Uterus (tissue), 4 donors: ENCODE measurements at places on chromosomes 12 and 14. TPM values are rescaled to one million over a fixed set of nuclear protein-coding genes. Genes with fewer than 3 reads are reported as not detected.

DNA sequence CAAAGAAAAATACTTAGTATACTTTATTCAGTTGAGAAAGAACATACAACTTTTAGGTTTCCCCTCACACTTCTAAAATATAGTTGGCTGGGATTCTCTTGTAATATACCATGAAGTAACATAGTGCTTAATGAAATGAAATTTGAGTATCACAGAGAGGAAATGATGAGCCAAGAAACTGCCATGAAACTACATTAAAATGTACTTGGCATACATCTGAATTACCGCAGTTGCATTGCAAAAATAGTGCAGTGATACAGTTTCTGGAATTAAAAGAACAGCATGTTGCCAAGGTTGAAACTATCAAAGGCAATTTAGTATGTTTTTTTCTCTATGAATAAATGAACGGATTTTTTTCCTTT, 389.2 kb downstream of the TMEM117 start:
- no peaks in the 10 kb centered on the region for H3K4me1 ChIP-seq
- H3K36me3 ChIP-seq = no peaks in the 10 kb centered on the region
- no peak overlapping the region for H3K27ac ChIP-seq
- DNase-seq = no peak
- no peak overlapping the region for H3K4me3 ChIP-seq

The OLR1 gene
- not detected for total RNA-seq

The TTC6 gene
- total RNA-seq = not detected

The KRT83 gene
- not detected for total RNA-seq

DNA sequence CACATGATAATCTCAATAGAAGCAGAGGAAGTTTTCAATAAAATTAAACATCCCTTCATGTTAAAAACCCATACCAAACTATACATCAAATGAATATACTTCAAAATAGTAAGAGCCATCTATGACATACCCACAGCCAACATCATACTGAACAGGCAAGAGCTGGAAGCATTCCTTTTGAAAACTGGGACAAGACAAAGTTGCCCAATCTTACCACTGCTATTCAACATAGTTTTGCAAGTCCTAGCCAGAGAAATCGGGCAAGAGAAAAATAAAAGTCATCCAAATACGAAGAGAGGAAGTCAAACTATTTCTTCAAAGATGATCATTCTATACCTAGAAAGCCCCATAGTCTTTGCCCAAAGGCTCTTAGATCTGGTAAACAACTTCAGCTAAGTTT, 454.7 kb upstream of the PRICKLE1 start:
- no peak overlapping the region for H3K27ac ChIP-seq
- no peaks in the 10 kb centered on the region for H3K4me1 ChIP-seq
- no peaks in the 10 kb centered on the region for H3K27me3 ChIP-seq
- no peaks in the 10 kb centered on the region for H3K36me3 ChIP-seq
- DNase-seq = no peak

- no peak for DNase-seq
- H3K27ac ChIP-seq = peak overlapping the region; percentile 43
- H3K4me3 ChIP-seq = no peak overlapping the region
- no peaks in the 10 kb centered on the region for H3K27me3 ChIP-seq
- H3K4me1 ChIP-seq = no peaks in the 10 kb centered on the region
- no peaks in the 10 kb centered on the region for H3K36me3 ChIP-seq
Observed at GRCh38 chr12:6362403-6362802, 13.0 kb downstream of the SCNN1A start.

GRCh38 chr12:4630262-4630661, 18.6 kb downstream of the AKAP3 start:
- DNase-seq = no peak
- H3K36me3 ChIP-seq = no peaks in the 10 kb centered on the region
- H3K4me1 ChIP-seq = no peaks in the 10 kb centered on the region
- H3K27me3 ChIP-seq = no peaks in the 10 kb centered on the region

GRCh38 chr12:18345021-18345735, 83.9 kb downstream of the PIK3C2G start:
- no peaks in the 10 kb centered on the region for H3K36me3 ChIP-seq
- H3K27ac ChIP-seq = peak overlapping the region; percentile 50
- no peak for DNase-seq
- H3K4me1 ChIP-seq = no peaks in the 10 kb centered on the region

The PLCZ1 gene
- not detected for total RNA-seq

GRCh38 chr14:104561632-104562495, 17.7 kb upstream of the C14orf180 start:
- no peaks in the 10 kb centered on the region for H3K27me3 ChIP-seq
- no peaks in the 10 kb centered on the region for H3K4me1 ChIP-seq
- no peak for DNase-seq

The LRRC74A gene
- total RNA-seq = not detected

The FOS gene
- 1,111 TPM for total RNA-seq

GRCh38 chr12:108712925-108713203, 18.5 kb downstream of the CORO1C start:
- no peak overlapping the region for H3K4me3 ChIP-seq
- peaks cover 12% of the 10 kb centered on the region for H3K4me1 ChIP-seq
- H3K36me3 ChIP-seq = no peaks in the 10 kb centered on the region
- no peaks in the 10 kb centered on the region for H3K27me3 ChIP-seq

DNA sequence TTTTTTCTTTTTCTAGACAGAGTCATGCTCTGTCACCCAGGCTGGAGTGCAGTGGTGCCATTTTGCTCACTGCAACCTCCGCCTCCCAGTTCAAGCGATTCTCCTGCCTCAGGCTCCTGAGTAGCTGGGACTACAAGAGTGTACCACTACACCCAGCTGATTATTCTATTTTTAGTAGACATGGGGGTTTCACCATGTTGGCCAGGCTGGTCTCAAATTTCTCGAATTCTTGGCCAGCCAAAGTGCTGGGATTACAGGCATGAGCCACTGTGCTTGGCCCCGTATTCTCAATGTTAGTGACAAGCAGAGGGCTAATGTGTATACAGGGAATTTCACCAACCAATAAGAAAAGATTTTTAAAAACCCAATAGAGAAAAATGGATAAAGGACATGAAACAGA, 8.4 kb downstream of the PLBD2 start:
- H3K27ac ChIP-seq = no peak overlapping the region
- H3K36me3 ChIP-seq = no peaks in the 10 kb centered on the region
- no peaks in the 10 kb centered on the region for H3K4me1 ChIP-seq

GRCh38 chr12:110575326-110575725, 7.8 kb downstream of the PPTC7 start:
- H3K27me3 ChIP-seq = no peaks in the 10 kb centered on the region
- H3K4me3 ChIP-seq = no peak overlapping the region
- H3K27ac ChIP-seq = peak overlapping the region; percentile 5
- no peaks in the 10 kb centered on the region for H3K36me3 ChIP-seq
- no peaks in the 10 kb centered on the region for H3K4me1 ChIP-seq
